ENCODE measurements at places on chromosomes 5 and 9.

- no peak for DNase-seq
Measured at GRCh38 chr5:119418606-119419100, 33.6 kb upstream of the HSD17B4 start.

DNA sequence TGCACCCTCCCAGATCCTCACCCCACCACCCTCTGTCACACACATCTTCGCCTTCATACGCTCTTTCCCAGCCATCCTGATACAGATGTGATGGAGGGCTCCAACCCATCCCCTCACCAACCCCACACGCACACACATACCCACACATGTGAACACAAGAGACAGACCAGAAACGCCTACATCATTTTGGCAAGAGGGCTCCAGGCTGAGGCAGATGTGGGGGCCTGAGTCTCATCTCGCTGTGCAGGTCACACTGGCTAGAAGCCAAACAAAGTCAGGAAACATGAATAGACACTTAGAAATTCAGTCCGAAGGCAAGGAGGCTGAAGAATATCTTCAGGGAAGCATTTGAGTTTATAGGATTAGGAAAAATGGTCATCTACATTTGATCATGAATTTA, 6.2 kb downstream of the PRDM12 start:
- DNase-seq = no peak

DNA sequence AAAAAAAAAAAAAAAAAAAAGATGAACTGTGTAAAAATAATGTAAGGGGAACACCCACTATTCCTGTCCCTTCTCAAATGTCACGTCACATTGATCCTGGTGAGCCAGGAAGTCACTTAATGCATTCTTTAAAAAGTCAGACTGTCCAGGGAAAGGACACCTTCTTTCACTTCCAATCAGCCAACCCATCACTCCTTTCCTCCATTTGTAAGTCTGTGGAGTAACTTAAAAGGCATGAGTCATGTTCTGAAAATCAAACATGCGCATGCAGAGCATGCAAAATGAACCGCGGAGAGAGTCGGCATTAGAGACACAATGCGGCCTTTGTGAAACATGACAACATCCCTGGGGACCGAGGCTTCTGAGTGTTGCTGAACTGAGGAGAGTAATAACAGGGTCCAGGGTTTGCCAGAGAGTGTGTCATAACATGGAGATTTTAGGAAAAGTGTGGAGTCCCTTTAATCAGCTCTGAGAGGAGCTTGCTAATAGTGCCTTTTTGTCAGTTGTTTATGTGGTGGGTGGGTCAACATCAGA, 77.6 kb upstream of the SEMA6A start:
- DNase-seq = no peak

- no peak for DNase-seq
Measured at GRCh38 chr5:74337254-74337983, 303.1 kb downstream of the ENC1 start.

GRCh38 chr5:180122875-180123274, 51.3 kb upstream of the RNF130 start:
- DNase-seq = no peak

GRCh38 chr5:31675472-31675871, 36.5 kb downstream of the PDZD2 start:
- no peak for DNase-seq

DNA sequence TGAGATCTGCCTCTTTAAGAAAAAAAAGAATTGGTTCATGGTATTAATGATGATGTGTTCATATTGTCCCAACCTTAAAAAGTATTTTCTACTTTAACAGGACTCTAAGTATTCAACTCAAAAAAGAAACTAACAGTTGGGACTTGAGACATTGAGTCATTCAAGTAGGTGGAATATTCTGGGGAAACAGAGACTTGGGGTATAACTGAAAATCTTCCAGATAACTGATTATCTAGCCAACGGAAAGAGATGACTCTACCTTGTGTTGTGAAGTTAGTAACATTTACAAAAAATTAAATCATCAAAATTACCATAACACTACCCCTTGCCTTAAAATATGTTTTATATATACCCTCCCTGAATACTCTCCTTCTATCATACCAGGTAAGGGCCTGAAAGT, 19.1 kb downstream of the OXCT1 start:
- no peak for DNase-seq

DNA sequence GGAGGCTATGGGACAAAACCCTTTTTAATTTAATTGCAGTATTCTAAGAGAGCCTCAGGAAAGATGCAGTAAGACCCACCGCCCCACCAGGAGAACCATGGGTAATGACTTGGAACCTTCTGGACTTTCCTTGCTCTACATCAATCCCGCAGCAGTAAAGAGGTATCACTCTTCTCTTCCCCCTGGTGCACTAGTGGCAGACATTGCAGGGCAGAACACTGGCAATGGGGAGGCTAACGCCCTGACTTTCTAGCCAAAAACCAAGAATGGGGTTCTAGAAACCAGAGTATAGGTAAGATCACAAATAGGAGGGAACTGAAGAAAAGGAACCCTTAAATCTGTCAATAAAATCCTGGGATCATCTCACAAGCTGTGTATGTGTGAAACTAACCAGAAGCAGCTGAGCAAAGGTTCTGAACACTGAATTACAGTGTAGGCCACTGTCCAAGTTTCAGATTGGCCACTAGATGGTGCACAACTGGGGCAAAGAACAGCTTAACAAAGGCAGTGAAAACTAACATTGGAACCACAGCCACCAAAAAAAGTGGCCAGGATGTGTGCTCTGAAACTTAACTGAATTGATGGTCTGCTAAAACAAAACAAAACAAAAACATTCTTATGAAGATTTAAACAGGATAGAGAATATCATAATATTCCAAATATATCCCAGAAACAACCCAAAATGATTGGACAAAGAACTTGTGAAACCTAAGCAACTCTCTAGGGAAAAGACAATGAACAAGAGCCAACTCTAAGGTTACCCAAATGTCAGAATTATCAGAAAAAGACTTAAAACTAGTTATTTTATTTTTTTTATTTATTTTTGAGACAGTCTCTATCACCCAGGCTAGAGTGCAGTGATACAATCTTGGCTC, 6.6 kb upstream of the FAM151B start:
- peak; percentile 21 for DNase-seq

- DNase-seq = no peak
Measured at GRCh38 chr9:20921362-20921761, 110.1 kb downstream of the HACD4 start.

DNA sequence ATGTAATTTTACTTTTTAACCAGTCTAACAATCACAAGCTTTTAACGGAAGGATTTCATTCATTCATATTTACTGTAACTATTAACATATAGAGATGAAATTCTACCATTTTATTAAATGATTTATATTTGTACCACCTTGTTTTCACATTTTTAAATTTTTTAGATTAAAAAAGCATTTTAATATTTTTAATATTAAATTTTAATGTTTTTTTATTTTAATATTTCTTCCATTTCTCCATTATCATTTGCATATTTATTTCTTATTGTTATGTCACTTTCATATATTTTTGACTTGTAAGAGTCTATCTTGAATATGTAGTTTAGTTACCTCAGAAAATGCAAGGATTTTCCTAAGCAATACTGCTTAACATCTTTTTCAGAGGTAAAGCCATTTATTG, 1034.0 kb upstream of the PTPRD start:
- no peak for DNase-seq

DNA sequence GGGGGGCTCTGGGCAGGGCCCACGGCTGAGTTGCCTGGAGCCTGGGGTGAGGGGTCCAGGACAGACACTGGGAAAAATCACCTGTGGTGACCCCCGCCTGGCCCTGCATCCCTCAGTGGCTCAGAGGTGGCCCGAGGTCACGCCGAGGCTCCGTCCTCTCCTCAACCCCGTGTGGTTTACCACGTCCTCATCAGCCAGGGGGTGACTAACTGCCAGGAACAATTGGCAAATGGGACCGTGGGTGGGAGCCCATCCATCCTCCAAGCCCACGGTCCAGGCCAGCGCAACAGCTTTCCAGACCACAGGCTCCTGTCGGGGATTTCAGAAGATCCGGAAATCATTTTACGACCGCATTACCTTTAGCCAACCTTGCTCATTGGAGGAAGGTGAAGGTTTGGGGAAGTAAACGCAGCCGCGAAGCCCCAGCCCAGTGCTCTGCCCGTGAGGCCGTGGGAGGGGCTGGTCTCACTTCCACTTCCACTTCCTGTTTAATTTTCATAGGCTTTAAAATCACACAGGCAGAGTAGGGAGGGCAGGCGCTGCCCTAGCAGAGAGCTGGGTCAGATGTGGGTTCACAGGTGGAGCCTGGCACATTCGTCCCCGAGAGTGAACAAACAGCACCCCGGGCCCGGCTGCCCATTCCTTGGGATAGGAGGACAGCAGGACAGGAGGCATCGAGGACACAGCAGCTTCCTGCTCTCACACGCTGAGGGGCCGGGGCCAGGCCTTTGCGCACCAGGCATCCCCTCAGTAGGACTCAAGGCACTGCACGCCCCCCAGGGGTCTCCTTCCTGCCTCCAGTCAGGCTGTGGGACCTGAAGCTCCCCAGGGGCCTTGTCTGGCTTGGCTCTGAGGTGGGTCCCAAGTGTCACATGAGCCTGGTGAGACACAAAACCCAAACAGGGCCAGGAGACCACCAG, 19.8 kb upstream of the SLC9A3 start:
- DNase-seq = peak; percentile 60

GRCh38 chr9:123697686-123698085, 232.2 kb downstream of the DENND1A start:
- DNase-seq = no peak

GRCh38 chr5:110716247-110717245, 9.9 kb downstream of the TMEM232 start:
- no peak for DNase-seq

GRCh38 chr5:105034401-105034763, 1471.8 kb upstream of the NUDT12 start:
- DNase-seq = no peak

DNA sequence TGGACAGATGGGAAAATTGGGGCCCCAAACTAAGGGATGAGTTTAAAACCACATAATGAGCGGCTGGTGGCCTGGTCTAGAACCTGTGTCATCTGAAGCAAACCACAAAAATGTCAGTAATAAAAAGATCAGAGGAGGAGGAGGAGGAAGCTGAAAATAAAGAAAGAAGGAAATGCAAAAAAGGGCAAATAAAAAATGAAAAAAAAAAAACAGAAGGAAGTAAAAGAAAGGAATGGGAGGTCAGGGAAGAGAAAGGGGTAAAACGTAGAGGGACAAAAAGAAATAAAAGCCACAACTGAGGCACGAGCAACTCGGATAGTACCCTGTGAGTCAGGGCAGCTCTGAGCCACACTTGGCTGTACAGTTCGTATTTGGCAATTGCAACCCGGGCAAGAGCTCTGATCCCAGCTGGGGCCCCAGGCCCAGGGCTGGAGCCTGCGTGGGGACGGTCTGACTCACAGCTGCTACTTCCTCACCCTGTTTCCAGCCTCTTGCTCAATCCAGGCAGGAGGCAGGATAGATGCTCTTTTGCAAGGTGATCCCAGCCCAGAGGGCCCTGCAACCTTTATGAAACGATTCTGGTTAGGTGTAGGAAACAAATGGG, 137.9 kb upstream of the TRIM32 start:
- no peak for DNase-seq

GRCh38 chr5:55668356-55668755, 43.8 kb downstream of the SLC38A9 start:
- no peak for DNase-seq

DNA sequence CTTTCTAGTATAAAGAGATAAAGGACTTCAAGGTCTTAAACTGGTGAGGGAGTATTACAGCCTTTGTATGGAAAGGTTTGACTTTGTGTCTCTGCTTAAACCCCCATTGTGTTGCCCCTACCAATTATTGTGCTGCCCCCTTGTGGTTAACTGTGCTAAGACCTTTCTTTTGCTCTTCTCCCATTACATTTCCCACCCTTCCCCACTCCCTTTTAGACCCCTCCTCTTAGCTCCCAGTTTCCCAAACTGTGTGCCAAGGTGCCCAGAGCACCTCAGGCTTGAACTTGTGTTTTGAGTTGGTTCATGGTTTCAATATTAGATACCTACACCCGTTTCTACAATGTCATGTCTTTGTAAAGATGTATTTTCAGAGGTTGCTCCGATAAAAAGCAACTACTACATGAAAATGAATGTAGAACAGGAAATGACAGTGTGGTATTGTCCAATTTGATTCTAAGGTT, 2.9 kb downstream of the JAK2 start:
- DNase-seq = peak; percentile 27

DNA sequence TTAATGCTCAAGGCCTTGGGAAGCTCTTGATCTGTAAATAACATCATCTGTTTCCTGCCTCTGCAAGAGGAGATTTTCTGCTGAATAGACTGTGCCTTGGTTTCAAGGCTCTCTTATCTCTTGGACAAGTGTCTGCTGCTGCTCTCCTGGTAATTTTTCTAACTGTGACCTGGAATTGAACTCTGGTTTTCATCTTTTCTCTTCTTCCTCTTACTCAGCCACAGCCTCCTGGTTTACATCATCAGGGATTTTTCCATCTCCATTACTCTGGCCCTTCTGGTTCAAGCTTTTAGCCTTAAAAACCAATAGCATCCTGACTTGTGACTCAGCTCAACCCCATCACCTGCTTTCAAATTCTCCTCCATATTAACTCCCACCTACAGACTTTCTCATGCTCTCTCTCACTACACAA, 49.6 kb upstream of the ITGA1 start:
- no peak for DNase-seq

- peak; percentile 27 for DNase-seq
Measured at GRCh38 chr5:74575741-74576538, 64.6 kb downstream of the ENC1 start.

DNA sequence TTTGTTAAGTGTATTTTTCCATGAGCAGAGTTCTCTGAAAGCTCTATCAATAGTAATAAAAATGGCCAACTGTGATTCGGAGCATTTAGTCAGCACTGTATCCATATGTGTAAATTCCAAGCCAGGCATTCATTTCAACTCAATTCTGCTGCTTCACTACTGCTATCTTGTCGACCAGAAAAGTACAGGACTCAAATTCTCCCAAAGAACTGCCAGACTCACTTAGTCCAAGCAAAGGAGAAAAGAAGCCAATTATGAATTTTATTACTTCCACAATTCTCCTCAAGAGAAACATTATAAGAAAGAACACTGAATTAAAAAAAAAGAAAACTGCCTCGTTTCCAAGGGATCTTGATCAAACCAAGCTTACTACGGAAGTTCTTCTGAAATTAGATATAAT, 906.3 kb upstream of the DMAC1 start:
- no peak for DNase-seq

DNA sequence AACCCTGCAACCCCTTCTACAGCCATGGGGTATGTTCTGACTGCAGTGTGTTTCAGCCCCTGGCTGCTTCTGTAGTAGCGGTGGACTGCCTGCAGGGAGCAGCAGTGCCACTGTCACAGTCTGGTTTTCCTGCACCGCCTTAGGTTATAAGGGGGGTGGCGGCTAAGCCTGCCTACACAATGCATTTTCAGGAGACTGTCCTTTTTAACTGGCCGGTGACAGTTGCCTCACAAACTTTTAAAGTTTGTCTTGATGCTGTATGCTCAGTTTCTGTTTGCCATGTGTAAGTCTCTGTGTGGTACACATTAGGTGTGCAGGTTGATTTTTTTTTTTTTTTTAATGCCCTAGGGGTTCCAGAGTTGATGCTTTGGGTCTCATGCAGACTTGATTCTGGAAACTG, 53.0 kb downstream of the NUP214 start:
- peak; percentile 79 for DNase-seq
